ENCODE measurements at places on chromosomes 6 and 20.

DNA sequence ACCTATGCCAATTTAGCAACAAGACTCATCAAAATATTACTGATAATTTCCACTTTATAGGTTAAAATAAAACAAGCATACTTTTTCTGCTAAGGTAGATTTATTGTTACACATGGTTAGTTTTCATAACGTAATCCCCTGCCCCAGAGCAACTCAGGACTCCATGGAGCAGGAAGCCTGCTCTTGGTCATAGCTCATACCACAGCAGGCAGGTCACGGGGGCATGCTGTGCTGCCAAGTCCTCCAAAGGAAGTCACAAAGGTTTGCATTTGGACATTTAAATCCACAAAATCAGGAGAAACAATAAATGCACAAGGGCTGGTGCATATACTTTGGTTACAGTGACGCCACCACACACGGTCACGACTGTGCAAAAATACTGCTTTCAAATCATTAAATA lies 12.5 kb downstream of the GZF1 start:
- DNase-seq: no peak

DNA sequence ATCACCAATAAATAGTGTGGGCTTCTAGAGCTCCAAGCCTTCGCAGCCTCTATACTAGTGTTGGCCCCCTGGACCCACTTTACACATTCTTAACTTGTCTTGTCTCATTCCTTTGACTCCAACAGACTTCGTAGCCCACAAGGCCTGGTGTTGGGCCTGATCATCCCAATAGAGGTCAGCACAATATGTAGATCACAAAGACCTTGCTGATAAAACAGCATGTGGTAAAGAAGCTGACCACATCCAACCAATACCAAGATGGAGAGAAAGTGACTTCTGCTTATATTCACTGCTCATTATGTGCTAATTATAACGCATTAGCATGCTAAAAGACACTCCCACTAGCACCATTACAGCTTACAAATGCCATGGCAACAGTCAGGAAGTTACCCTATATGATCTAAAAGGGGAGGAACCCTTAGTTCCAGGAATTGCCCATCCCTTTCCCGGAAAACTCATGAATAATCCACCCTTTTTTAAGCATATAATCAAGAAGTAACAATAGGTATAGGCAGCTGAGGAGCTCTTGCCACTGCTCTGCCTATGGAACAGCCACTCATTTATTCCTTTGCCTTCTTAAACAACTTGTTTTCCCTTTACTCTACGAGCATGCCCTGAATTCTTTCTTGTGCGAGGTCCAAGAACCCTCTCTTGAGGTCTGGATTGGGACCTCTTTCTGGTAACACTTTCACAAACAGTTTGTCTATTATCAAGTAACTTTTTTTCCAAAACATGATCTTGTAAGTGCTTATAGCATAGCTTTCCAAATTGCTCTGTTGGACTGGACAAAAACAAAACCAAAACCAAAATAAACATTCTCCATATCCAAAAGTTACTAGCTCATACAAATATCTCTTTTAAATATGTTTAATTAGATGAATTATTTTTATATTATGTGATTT lies 54.6 kb upstream of the ECHDC1 start:
- DNase-seq: no peak

DNA sequence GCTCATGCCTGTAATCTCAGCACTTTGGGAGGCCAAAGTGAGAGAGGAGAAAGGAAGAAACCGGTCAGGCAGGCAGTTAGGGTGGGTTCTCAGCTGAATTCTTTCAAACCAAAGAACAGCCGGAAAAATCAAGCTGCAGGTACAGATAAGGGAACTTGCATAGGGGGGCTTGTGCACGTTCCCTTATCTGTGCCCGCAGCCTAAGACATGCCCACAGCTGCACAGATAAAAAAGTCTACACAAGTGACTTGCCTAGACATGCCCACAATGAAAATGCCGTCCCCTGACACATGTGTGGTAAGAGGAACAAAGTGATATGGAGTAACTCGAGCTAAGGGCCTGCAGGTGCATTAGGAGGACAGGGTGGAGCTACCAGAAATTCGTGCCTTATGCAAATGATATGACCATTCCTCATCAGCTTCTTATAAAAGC lies 175.8 kb upstream of the SALL4 start:
- peak; percentile 34 for DNase-seq

GRCh38 chr6:108531332-108531731 lies 29.4 kb upstream of the FOXO3 start:
- DNase-seq: no peak

DNA sequence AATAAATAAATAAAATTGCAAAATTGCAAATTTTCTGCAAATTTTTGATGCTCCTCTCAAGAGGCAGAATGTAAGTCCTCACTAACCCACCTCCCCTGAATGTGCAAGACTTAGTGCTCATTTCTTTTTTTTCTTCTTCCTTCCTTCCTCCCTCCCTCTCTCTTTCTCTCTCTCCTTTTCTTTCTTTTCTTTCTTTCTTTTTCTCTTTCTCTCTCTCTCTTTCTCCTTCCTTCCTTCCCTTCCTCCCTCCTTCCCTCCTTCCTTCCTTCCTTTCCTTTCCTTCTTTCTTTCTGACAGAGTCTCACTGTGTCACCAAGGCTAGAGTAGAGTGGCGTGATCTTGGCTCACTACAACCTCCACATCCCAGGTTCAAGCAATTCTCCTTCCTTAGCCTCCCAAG lies 60.1 kb downstream of the ZNF217 start:
- no peak for DNase-seq

DNA sequence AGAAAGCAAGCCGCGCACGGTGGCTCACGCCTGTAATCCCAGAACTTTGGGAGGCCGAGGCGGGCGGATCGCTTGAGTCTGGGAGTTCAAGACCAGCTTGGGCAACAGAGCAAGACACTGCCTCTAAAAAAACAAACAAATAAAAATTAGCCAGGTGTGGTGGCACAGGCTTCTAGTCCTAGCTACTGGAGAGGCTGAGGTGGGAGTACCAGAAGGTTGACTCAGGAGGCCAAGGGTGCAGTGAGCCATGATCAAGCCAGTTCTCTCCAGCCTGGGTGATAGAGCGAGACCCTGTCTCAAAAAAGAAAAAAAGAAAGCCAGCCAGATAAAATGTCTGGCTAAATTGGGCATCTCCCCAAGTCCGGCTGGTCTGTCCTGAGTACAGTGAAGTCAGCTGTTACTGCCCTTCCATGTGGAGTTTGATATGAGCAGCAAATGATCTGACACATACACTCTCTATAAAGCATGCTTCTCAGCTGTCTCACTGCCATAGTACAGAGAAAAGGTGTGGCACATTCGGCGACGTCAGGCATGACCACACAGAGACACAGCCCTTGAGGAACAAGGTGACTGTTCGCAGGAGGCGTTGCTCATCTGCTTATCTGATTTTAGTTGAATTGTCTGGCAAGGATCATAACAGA lies 13.0 kb downstream of the CD83 start:
- DNase-seq: no peak

DNA sequence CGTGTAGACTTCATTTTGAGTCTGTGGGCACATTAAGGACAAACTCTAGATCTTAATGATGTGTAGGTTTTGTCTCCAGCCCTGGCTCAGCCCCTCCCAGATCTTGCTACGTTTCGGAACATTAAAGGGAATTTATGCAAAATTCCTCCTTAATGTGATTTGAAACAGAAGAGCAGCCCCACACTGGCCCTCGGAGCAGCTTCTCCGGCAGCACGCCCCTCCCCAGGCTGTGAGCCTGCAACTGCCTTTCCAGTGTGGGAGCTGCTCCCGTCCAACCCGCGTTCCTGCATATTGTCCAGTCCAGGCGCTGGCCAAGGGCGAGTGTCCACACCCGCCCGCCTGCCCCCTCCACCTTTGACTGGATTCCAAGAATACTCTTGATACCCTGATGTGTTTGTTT lies 257.2 kb downstream of the TAF4 start:
- DNase-seq: no peak

DNA sequence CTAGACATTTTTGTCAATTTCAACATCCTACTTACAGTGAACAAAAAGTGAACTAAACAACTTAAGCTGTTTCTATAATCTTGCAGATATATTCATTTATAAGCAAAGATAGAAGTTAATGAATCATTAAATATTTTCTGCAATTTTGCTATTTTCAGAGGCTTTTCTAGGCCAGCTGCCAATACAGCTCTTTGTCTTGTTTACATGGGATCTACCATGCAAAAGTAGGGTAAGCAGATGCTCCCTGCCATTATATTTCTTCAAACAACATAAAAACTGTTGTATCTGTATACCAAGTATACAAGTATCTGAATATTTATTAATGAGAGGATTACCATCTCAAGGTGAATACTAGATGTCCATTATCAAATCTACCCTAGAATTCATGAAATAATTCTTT lies 15.4 kb downstream of the PNISR start:
- DNase-seq: no peak

- DNase-seq: peak; percentile 66
Measured at GRCh38 chr6:36443471-36444428, 950 bp downstream of the KCTD20 start.

DNA sequence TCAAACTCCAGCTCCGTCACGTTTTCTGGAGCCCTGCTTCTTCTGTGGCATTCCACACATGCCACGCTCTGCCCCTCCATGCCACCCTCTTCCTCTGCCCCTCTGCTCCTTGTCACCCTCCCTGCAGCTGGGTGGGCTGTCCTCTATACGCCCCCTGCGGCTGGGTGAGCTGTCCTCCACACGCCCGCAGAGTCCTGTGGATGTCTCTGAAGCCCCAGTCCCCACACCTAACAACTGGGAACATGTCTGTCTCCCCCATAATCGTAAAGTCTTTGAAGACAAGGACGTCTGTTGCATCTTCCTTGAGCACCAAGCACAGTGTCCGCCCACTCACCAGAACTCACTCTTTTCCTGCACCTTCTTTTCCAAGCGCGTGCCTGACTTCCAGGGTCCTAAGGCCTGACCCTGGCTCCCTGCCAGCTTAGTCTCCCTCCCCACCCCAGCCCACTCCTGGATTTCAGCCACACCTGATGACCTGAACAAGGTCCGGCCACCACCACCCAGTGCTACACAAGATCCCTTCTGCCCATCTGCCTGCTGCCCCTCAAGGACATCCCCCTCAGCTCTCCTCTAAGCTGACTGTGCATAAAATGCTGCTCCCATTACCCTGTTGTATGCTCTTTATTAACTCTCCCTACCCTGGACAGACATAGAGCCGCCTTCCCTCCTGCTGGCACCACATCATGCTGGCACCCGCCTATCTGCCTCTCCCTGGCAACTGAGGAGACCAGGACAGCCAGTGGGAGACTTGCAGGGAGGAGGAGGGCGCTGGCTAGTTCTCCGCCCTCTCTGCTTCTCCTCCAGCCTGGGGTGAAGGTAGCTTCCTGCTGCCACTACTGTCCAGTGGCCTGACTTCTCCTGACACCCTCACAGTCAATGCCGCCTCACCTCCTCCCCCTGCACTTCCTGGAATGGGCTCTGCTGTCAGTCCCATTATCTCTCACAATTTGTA lies 10.7 kb upstream of the PRR18 start:
- DNase-seq: no peak

GRCh38 chr6:80618953-80619352 lies 512.5 kb downstream of the BCKDHB start:
- no peak for DNase-seq

DNA sequence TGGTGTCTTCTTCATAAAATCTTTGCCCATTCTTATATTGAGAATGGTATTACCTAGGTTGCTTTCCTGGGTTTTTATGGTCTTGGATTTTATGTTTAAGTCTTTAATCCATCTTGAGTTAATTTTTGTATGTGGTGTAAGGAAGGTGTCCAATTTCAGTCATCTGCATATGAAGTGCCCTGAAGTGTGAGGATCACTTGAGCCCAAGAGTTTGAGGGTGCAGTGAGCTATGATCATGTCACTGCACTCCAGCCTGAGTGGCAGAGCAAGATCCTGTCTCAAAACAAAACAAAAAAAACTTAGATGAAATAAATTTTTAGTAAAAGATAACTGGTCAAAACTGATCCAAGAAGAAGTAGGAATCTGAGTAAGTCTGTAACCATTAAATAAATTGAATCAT lies 215.4 kb downstream of the TBC1D7 start:
- DNase-seq: no peak

GRCh38 chr6:30712441-30712945 lies 4.6 kb downstream of the MDC1 start:
- DNase-seq: no peak

DNA sequence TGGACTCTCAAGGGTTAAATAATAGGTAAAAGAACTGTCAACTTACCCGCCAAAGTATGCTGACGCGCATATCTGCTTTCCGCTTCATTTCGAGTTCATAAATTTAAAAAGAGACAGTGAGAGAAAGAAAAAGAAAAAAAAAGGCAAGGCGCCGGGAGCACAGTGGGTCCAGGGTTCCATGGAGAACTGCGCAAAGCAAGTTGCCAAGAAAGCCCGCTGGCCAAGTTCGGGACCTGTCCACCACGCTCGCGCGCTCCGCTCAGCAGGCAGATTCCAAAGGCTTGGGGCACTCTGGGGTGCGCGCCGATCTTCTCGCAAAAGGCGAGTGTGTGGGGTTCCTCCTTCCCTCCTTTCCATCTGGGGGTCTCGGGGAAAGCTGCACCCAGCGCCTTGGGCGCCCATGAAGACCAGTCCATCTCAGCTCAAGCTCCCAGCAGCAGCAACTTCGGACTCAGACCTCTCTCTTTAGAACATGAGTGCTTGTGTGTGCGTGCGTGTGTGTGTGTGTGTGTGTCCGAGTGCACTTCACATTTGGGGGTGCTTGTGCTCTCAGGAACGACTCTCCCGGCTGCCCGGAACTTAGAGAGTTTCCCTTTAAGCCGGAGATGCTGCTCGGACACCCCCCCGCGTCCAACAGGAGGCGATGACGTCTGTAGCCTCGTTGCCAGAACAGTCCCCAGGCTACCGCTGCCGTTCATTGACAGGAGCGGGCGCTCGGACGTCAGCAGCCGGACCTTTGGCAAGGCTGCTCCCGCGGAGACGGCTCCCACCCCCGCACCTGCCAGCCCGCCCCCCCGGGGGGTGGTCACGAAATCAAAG lies 180.0 kb downstream of the TBXT start:
- peak; percentile 13 for DNase-seq

GRCh38 chr20:15831201-15831600 lies 742.0 kb downstream of the KIF16B start:
- DNase-seq: no peak

GRCh38 chr6:100730001-100730980 lies 150.8 kb downstream of the ASCC3 start:
- no peak for DNase-seq

GRCh38 chr6:170429450-170429849 lies 122.9 kb downstream of the FAM120B start:
- DNase-seq: no peak

DNA sequence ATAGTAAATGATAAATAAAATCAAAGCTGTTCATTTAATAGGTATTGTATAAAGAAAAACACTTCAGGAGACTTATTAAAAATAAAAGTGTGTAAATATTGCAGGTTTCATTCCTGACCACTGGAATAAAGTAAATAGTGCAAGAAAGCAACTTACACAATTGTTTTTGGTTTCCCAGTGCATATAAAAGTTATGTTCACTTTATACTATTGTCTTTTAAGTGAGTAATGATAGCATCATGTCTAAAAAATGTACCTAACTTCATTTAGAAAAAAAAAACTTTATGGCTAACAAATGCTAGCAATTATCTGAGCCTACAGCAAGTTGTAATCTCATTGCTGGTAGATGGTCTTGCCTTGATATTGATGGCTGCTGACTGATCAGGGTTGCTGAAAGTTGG lies 726.6 kb upstream of the POU3F2 start:
- DNase-seq: no peak

GRCh38 chr6:108442770-108443520 lies 117.8 kb upstream of the FOXO3 start:
- no peak for DNase-seq
